ENCODE measurements at places on chromosomes 11 and 22.

GRCh38 chr11:130882138-130882551, 34.1 kb downstream of the SNX19 start:
- DNase-seq: no peak

- no peak for DNase-seq
Observed at GRCh38 chr11:27485930-27486773, 13.6 kb upstream of the LGR4 start.

GRCh38 chr11:80261776-80262175, 820.9 kb upstream of the TENM4 start:
- DNase-seq: no peak

DNA sequence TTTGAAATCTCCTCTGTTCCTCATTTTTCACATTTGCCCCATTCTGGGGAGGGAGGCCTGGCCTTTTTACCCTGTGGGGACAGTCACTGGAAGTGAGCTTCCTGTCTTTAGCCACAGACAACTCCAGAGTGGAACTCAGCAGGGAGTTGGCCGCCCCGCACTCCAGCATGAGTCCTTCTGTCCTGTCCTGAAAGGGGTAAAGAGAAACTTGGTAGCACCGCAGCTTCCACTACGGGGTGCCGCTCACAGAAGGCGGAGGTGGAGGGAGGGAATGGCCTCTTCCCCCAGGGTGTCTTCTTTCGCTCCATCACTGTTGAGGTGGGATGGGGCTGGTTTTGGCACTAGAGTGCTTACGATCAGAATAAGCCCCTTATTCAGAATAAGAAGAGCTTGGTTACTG, 132.2 kb downstream of the ST3GAL4 start:
- no peak for DNase-seq

- DNase-seq: no peak
Observed at GRCh38 chr11:84564180-84564866, 1062.8 kb downstream of the DLG2 start.

DNA sequence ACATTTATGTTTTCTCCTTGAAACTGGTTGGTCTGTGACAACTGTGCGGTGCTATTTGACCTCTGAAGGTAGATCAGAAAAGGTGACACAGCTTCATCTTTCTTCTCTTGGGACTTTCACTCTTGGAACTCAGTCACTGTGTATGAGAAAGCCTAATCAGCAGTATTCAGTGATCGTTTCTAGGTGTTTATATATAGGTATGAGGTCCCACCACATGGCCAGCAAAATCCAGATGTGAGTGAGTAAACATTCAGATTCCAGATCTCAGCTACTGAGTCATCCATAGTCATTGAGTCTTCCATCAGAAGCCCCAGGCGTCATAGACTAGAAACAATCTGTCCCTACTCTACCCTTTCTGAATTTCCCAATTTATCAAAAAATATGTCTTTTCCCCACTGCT, 117.3 kb upstream of the CTSC start:
- no peak for DNase-seq

DNA sequence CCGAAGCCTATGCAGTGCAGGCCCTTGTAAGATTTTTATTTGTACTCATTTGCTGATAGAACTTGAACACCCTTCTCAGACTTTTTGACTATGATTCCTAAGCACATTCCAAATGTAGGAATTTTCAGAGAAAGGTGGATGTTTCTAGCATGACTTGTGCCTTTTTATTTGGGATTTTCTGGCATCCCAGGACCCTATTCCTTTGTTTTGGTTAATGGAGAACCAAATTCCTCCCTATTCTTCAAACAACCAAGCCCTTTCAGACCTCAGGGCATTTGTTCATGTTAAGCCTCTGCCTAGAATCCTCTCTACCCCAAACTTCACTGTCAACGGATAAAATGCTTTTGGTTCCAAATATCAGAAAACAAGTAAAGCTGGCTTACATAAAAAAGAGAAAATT, 371.1 kb downstream of the DDX10 start:
- no peak for DNase-seq

GRCh38 chr11:121870206-121871045, 245.6 kb downstream of the BLID start:
- DNase-seq: no peak

Measured in stimulated activated CD4-positive, alpha-beta T cell treated with anti-CD3 and anti-CD28 coated beads, Interleukin-4, amount 100 ng/mL, for 4 hours (primary cell).